Heart right ventricle (tissue), 16 donors: ENCODE measurements at places on chromosomes 6 and 20. TPM values are rescaled to one million over a fixed set of nuclear protein-coding genes. Genes with fewer than 3 reads are reported as not detected.

DNA sequence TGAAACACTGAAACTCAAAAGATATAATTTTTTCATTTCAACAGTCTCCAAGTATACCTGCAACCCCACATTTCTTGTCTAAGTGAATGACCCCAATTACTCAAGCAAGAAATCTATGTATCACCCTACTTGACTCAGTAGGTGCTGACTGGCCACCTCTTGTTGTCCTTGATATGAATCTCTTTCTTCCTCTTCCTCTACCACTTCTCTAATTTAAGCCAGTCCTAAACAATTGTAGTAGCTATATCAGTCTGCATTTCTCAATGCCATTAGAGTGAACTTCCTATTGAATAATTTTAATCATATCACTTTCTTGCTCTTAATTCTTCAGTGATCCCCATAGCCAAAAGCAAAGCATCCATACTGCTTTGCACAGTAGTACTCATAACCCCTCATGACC lies 93.2 kb downstream of the NKAIN2 start:
- DNase-seq = no peak
- H3K4me3 ChIP-seq = no peak overlapping the region
- no peaks in the 10 kb centered on the region for H3K36me3 ChIP-seq
- no peaks in the 10 kb centered on the region for H3K27me3 ChIP-seq

UNC93A gene
- not detected for total RNA-seq

KIAA1755 gene
- 5.9 TPM for total RNA-seq

GRCh38 chr6:98980819-98981218 lies 33.1 kb upstream of the FBXL4 start:
- DNase-seq = no peak
- H3K4me1 ChIP-seq = peaks cover 25% of the 10 kb centered on the region
- H3K4me3 ChIP-seq = no peak overlapping the region
- H3K27me3 ChIP-seq = no peaks in the 10 kb centered on the region
- no peaks in the 10 kb centered on the region for H3K36me3 ChIP-seq

DNA sequence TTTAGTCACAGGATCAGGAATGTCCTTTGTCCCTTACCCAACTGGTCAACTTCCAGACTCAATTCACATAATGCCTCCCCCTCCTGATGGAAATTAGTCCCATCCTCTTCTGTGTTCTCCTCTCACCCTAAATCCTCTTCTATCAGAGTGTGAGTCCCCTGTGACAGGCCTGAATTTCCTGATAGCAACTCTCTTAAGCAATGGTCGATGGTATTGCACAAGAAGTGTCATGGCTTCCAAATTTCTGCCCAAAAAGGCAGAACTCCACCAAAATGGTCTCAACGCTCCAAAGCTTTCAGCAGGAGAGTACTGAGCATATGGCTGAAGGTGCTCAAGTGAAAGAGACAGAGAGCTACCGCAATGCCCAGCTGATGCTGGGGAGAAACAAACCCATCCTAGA lies 2.4 kb downstream of the PREP start:
- H3K36me3 ChIP-seq = peaks cover 18% of the 10 kb centered on the region
- H3K27me3 ChIP-seq = no peaks in the 10 kb centered on the region
- no peak overlapping the region for H3K27ac ChIP-seq
- DNase-seq = no peak
- no peak overlapping the region for H3K4me3 ChIP-seq

- peaks cover 15% of the 10 kb centered on the region for H3K4me1 ChIP-seq
- no peak for DNase-seq
- no peaks in the 10 kb centered on the region for H3K36me3 ChIP-seq
- H3K27ac ChIP-seq = no peak overlapping the region
- H3K27me3 ChIP-seq = no peaks in the 10 kb centered on the region
- no peak overlapping the region for H3K4me3 ChIP-seq
These were observed 9.2 kb downstream of the SLC35A1 start for GRCh38 chr6:87481931-87482330.
